ENCODE measurements at places on chromosomes 6 and 20.
A peak's percentile ranks its signal among the peaks of the same experiment; 100 is the strongest.

- DNase-seq = no peak
Observed at GRCh38 chr6:99933129-99933528, 60.9 kb downstream of the MCHR2 start.

GRCh38 chr6:30686009-30686907, at the start of gene PPP1R18:
Gene PPP1R18 (minus strand): TSS chr6:30686645. CDS start chr6:30686018, 627 bp downstream.
- DNase-seq = no peak

DNA sequence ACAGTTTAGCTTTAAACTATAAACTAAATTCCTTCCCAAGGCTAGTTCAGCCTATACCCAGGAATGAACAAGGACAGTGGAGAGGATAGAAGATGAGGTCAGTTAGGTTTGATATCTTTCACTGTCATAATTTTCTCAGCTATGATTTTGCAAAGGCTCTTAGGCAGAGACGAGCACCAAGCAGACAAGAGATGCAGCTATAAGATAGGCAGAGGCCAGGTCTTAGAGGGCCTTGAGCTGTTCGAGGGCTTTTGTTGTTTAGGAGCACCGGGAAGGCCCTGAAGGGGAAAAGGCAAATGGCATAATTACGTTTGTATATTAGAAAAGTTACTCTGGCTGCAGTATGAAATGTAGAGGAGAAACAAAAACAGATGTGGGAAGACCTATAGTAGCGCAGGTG, 59.8 kb downstream of the DOP1A start:
- no peak for DNase-seq

DNA sequence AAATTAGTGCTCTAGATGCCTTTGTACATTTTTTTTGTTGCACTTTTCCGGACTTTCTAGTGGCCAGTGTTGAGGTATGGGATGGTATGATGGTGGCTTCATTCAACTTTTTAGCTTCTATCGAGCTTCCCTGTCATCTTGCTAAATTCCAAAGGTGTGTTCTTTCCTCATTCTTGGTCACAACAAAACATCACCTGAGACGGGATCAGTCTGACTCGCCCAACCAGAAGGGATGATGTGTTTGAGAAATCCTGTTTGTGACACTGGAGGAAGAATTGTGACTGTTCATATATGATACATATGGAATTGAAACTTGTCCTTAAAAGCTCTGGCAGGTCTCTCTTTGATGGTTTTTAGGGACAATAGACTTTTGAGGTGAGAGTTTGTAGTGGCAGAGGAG, 33.8 kb downstream of the KCNS1 start:
- DNase-seq = no peak

GRCh38 chr20:49377326-49377725, 99.5 kb upstream of the ZNFX1 start:
- DNase-seq = no peak

DNA sequence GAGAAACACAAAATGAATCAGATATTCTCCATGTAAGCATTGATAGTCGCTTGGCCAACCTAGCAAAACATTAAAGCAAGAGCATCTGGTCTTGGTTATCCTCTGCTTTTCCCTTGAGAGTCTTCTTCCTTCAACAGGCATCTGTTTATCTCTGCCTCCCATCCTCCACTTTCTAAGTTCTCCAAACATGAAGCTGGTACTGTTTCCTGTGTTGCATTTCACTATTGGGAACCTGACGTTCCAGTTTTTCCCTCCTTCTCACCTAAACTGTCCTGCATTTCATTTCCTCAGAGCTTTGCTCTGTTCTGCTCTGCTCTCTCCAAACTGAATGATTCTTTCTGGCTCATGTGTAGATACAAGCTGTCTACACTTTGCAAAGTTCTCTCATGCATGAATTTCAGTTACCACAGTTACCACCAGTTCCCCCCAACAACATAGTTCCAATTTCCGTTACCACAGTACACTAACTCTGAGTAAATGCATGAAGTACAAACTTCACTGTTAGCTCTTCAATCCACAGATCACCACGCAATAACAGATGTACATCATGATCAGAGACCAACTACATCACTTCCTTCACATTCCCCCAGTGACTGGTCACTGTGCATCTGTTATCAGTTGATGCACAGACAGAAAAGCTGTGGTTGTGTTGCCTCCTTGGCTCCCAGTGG, 86.7 kb upstream of the F13A1 start:
- DNase-seq = no peak

DNA sequence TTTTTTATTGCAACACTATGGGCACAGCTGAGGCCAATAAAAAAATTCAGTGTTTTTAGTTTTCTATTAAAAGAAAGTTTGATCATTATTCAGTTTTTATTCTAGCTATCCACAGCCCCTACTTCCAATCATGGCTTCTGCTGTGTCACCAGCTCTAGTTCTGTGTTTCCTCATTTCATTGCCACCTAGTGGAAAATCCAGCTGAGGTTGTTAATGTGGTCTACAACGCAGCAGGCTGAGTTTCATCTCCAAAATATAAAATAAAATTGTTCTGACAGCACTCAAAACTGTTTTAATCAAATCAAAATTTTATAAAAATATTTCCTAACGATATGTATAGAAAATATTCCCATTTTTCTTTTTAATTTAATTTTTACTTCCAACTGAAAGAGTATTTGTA, 13.6 kb downstream of the COL9A1 start:
- DNase-seq = no peak

DNA sequence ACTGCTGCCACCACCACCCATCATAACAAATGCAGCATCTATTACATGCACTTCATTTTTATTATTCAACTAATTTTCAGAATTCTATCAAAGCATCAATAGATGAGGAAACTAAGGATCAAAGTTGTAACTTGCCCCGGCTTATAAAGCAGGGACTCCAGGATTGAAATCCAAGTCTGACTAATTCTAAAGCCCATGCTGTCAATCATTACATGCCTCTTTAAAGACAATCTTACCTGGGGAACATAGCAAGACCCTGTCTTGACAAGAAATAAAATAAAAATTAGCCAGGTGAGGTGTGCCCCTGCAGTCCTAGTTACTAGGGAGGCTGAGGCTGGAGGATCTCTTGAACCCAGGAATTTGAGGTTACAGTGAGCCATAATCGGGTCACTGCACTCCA, 182.4 kb downstream of the ISM1 start:
- no peak for DNase-seq

DNA sequence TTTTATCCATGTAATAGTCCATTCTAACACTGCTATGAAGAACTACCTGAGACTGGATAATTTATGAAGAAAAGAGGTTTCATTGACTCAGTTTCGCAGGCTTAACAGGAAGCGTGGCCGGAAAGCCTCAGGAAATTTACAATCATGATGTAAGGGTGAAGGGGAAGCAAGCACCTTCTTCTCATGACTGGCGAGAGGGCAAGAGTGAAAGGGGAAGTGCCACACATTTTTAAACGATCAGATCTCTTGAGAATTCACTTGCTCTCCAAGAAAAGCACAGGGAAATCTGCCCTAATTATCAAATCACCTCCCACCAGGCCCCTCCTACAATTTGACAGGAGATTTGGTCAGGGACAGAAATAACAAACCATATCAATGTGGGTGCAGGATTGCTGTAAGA, 859.7 kb downstream of the EPHA7 start:
- DNase-seq = no peak

- DNase-seq = no peak
Observed at GRCh38 chr20:33914919-33915318, 78.8 kb upstream of the RALY start.

GRCh38 chr6:31058128-31058894, 48.0 kb downstream of the MUC22 start:
- no peak for DNase-seq

DNA sequence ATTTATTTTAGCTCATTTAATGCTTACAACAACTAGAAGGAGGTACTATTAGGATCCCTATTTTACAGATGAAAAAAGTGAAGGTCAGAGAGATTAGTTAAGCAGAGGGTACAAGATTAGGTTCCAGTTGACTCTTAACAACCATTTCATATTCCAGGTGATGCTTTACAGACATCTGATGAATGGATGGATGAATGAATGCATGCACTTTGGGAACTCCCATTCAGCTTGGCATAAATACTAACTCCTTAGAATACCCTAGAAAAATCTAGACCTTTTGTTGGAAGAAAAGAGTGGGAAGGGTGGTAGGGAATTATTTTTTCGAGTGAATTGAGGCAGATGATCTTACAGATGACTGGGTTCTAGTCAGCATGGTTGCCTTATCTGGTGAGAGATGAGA, 746 bp upstream of the SNRPB2 start:
- no peak for DNase-seq

DNA sequence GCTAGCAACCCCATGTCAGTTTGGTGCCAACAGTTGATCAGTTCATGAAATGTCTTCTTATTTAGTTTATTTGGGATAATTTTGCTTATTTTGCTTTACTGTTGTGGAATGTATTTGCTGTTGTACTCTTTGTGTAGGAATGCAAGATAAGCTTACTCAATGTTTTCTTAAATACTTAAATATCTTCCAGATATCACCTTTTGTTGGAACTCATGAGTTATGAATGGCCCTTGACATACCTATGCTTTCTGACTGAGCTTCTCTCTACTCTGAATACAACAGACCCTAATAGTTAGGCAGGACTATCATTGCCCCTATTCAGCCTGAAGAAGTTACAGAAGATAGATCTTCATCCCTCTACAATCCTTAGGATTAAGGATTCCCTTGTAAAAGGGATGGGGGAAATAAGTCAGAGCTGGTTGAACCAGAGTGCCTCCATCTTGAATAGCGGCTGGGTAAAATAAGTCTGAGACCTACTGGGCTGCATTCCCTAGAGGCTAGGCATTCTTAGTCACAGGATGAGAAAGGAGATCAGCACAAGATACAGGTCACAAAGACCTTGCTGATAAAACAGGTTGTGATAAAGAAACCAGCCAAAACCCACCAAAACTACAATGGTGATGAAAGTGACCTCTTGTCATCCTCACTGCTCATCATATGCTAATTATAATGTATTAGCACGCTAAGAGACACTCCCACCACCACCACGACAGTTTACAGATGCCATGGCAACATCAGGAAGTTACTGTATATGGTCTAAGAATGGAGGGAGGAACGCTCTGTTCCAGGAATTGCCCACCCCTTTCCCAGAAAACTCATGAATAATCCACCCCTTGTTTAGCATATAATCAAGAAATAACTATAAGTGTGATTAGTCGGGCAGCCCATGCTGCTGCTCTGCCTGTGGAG, 196.9 kb downstream of the AKAP7 start:
- DNase-seq = no peak

DNA sequence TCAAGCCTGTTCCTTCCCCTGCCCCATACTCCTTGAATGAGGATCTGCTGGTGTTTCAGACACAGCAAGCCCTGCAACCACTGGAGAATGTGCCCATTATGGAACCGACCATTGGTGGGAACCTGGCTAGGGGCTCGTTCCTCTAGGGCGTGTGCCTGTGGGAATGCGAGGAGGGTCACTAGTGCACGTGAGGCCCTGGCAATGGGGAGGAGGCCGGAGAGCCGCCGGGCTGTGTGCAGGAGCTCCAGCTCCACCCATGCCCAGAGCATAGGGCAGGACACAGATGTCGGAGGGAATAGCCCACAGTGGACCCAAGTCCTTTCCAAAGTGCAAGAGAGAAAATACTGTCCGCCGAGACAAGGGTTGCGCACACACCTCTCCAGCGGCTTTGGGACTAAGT, 99.3 kb downstream of the ERMARD start:
- DNase-seq = peak; percentile 73

DNA sequence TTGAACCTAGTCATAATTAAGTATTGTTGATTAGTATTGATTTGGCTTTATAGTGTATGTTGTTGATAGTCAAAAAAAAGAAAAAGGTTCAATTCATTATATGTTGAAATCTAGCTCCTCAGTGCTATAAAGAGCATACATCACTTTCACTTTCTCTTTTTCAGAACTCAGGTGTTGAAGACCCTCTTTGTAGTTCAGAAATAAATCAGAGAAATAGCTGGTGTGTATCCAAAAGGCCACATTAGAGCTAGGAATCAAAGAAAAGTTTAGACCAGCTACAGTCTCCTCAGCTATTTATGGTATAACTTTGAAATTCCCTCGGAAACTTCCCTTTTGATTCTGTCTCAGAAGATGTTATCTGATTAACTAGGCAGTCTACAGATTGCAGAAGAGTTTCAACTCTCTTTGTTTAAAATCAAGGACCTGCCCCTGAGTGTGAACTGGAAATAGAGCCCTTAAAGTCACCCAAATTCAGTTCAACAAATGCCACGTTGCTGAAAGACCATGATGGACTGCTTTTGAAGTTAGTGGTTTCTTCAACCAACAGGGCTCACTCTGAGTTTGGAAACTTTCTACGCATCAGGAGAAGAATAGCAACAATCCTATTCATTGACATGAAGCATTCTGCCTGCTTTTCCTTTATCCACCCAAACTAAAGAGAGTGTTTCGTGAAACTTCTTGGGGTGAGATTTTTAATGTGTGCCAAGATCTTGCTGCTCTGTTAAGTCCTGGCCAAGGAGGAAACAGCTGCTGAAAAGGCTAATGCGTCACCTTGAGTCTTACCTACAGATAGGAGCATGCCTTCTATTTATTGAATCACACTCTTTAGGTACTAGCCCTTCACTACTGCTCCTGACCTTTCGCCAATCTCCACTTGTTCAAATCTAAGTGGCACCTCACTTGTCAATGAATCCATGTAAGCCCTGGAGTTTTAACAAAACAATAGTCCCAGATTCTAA, 111.7 kb downstream of the TNFRSF21 start:
- DNase-seq = no peak

DNA sequence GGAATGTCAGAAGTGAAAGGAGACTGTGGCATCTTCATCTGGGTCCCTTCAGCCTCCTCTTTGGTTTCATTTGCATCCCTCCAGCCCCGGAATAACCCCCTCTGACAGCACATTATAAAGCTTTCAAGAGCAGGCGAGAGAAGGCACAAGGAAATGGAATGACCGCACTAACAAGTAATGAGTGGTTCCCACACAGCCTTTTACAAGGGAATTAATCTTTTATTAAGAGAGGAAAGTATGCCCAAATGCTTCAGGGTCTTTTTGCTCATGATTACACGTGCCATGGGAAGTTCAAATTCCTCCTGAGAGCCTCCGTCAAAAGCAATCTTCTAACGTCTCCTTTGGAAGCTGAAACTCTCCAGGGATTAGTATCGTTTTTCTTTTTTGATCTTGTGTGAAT, 347.0 kb downstream of the BTBD3 start:
- no peak for DNase-seq

DNA sequence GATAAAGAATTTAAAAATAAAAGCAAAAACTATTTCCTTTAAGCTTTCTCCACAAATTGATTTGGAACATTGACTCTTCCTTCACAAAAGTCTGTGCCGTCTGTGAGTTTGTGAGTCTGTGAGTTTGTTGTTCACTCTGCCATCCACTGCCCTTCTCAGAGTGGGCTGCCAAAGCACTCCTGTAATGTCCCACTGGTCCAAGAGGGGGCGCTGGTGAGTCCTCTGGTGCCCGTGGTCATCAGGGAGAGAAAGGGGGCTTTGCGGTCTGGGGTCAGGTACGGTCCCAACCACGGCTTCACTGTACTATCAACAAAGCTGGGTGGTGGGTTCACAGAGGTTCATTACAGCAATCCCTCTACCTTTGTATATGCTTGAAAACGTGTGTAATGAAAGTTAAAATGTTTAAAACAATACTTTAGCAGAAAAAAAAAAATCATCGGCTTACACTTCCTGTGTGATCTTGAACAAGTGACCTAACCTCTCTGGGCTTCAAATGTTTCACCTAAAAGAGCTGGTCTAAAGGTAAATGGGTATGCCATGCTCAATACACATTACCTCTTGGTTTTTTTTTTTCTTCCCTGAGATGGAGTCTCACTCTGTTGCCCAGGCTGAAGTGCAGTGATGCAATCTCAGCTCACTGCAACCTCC, 5.6 kb upstream of the ANKRD60 start:
- peak; percentile 85 for DNase-seq

GRCh38 chr6:28922004-28922820, 1.6 kb downstream of the TRIM27 start:
- no peak for DNase-seq

All from osteocyte (in vitro differentiated cells).